ENCODE measurements at places on chromosomes 11 and 22.
A peak's percentile ranks its signal among the peaks of the same experiment; 100 is the strongest.

GRCh38 chr11:68966894-68967780 lies 13.6 kb downstream of the MRGPRD start:
- no peak for DNase-seq

- no peak for DNase-seq
Observed at GRCh38 chr11:61392981-61393595, 701 bp downstream of the TMEM216 start.

DNA sequence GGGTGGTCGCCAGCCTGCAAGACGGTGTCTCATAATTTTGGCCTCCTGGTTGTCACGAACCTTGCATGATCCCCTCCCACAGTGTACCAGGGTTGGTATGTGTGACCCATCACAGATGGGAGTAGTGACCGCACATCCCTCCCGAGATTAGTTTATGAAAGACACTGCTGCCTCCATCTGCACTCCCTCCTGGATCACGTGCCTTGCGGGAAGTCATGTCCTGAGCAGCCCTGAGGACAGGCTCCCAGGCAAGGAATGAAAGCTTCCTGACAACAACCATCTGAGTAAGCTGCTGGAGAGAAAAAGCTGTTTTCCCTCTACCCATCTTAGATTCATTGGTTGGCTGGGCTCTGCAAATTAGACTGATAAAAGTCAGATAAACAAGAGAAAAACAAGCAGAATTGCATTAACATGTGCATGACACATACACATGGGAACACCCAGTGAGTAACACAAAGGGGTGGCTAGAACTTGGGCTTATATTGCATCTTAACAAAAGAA lies 14.4 kb upstream of the PAMR1 start:
- no peak for DNase-seq

DNA sequence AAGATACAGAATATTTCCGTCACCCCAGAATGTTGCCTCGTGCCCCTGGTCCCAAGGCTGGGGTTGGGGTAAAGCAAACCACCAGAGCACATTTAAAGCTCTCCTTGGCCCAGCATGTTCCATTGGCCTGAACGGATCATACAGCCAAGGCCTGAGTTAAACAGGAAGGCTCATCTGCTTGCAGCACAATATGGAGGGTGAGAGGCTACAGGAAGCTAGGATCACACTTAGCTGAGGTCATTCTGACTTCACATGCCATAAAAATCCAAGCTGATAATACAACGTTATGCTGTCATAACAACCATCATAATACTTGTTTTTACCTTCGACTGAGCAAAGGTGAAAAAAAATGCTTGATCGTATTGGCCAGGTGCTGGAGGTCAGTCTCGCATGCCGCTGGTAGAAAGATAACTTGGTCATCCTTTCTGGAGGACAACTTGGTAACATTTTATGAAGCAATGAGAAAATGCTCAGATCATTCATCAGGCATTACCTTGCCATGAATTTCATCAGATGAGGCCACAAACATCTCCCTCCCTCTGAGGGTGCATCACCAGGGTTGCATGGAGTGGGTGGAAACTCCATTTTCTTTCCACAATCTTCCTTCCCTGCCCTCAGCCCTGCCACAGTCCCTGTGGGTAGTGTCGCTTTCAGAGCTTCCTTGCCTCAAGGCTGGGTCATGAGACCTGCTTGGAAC lies 31.9 kb upstream of the RTL6 start:
- no peak for DNase-seq

- no peak for DNase-seq
Observed at GRCh38 chr11:103898065-103898464, 138.4 kb upstream of the DDI1 start.

GRCh38 chr11:126840201-126840886 lies 160.2 kb downstream of the KIRREL3 start:
- DNase-seq, result no peak

GRCh38 chr22:38850941-38851849 lies 7.4 kb upstream of the NPTXR start:
- DNase-seq, result no peak

DNA sequence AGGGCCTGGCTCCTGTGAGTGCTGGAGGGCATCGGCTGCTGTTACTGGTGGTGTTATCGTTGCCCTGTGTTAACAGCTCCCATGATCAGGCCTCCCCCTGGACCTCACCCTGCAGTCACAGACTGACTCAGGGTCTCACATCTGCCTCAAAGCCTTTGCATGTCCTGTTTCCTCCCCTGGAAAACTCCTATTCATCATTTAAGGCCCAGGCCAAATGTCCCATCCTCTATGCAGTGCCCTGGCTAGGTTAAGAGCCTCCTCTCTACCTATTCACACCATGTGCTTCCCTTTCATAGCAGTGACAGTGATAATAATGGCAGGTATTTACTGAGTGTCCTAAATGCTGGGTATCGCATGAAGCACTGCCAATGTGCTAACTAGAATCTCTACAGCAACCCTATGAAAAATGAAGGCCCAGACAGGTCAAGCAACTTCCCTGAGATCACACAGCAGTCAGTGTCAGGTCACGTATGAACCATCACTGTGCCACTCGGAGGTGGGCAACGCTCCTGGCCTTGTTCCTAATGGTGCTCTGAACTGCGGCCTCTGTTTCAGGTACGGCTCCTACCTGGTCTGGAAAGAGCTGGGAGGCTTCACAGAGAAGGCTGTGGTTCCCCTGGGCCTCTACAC lies 9.3 kb downstream of the TSPO start:
- no peak for DNase-seq

DNA sequence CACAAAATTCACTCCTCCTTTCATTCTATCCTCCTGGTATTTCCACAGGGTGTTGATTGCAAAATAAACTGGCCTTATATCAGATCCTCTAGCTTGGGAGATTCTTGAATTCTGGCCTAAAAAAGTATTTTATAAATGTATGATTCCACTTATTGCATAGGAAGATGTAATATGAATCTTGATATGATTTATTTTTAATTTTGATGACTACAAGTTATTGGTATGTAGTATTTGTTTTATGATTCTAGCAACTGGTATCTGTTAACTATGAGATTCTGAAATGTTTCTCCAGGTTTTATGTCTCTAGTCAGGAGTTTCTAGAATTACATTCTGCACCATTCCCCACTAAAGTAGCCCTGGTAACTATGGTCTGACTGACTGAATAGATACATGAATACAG lies 373.9 kb upstream of the C11orf87 start:
- DNase-seq, result no peak

DNA sequence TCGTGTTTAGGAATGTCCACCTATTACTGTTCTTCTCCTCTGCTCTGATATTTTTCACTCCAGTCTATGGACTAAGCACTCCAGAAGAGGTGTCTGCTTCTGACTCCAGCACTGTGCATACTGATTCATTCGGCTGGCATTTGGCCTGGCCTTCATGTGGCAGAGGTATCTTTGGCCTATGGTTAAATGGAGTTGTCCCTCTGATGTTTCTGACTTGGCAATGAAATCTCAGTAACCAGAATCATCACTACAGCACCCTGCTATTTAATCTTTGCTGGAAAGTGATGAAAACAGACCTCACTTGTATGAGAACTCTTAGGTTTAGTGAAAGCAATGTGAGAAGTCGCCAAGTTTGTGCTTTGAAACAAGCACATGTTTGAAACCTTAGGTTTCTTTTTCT lies 155.2 kb downstream of the MAML2 start:
- no peak for DNase-seq

DNA sequence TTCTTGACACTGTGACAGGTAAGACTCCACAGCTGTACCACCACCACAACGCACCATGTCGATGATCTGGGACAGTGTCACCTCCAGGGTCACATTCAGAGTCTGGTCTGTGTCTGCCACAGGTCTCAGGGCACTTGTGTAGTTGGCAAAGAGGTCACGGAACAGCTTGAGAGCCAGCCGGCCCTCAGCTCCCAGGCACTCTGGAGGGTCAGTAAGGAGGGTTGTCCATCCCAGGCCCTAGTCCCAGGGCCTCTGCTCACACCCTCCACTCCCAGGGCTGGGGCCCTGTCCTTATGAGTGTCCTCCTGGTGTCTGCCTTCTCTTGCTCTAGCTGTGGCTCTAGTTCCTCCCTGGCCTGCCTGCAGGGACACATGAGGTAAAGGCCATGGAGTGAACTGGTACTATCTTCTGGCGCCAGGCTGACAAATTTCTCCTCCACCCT lies 1.4 kb downstream of the CHRNA10 start:
- DNase-seq, result no peak

GRCh38 chr22:48757985-48758561 lies 1069.6 kb downstream of the BRD1 start:
- DNase-seq, result no peak

DNA sequence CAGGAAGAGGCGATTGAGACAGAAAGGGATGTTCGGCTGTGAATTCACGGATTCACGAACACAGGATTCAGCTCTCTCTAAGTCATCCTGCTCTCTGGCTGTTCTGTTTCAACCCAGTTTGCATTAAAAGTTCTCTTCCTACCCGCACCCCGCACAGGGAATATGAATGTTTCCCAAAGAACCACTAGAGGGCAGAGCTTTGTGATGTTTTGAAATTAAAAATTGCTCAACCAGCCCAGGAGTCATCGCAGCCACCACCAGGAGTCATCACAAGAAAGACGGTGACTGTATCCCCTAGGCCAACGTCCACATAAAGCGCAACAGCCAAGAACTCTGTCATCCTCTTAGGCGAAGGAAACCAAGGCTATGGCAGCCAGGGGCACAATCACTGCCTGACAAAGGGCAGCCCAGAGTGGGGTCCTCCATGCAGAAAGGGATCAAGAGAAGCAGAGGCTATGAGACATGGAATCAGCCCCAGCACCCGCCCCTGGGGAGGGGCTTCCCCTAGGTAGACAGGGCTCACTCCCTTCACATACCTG lies 122.4 kb downstream of the WT1 start:
- no peak for DNase-seq

GRCh38 chr11:130118636-130119387 lies 40.8 kb upstream of the ST14 start:
- DNase-seq, result peak; percentile 1

DNA sequence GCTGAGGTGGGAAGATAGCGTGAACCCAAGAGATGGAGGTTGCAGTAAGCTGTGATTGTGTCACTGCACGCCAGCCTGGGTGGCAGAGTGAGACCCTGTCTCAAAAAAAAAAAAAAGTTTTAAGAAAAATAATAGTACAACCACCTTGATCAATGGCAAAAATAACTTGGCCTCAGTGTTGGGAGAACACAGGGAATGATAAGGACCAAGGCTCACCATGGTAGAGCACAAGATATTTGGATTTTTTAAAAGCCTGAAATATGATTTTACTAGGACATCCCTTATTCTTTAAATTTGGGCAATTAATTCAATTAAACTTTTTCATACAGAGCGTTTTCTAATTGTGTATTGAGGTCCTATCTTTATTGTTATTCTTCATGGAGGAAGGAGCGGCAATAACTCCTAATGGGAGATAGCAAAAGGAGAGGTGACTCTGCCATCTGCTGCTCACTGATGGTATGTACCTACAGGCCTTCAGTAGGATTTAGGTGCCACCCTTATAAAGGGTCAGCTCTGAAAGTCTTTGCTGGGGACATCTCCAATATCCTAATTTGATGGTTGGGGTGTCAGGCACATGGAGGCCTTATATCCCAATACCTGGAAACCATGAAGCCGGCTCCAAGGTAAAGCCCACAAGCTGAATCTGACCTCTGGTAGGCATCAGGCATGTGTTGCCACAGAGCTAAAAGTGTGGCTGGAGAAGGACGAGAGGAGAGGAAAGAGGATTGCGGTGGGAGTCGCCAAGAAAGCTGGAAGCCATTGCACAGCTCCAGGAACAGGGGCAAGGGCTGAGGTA lies 21.9 kb upstream of the POLD3 start:
- peak; percentile 27 for DNase-seq

DNA sequence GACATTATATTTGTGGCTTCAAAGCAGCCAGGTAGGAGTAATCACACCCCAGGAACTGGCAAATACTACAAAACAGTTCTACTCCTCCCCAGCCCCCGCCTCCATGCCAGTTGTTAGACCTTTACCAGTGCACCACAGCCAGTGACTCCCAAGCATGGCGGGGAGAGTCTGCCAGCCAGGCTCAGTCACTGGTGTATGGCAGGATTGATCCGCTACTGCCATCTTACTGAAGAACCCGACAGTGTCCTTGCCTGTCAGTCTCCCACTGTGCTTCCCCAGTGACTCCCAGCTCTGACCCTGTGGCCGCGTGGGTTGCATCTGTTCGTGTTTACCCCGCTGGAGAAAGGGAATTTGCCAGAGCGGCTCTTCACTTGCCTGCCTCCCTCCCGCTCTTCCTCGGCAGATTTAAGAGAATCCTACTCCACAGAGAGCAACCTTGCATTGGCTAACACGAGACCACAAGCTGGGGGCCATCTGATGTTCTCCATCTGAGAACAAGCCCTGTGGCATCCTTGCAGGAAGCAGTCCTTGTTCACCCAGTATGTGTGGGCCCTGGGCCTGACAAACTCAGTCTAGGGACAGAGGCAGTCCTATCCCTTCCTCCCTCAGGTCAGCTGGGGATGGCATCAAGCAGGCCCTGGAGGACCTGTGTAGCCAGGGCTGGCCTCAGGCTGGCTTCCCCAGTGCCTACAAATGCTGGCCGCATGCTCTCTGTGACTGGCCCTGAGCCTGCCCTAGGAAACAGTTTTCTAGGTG lies 33.1 kb downstream of the GNAZ start:
- DNase-seq, result no peak

DNA sequence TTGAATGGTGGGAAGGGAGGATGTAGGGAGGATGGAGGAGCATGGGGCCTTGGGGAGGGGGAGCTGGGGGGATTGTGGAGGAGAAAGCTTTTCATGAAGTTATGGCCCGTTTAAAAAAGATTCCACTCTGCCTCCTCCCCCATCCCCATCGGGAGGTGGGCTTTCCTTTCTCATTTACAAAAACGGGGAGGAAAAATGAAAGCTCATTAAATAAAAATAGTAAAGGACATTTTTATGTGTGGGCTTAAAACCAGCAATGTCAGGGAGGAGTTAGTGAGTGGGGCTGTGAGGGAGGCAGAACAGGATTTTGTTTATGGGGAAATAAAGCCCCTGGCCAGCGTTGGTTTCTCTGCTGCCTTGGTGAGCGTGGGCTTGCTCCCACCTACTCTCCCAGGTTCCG lies 83.2 kb downstream of the ZBTB16 start:
- DNase-seq, result no peak

DNA sequence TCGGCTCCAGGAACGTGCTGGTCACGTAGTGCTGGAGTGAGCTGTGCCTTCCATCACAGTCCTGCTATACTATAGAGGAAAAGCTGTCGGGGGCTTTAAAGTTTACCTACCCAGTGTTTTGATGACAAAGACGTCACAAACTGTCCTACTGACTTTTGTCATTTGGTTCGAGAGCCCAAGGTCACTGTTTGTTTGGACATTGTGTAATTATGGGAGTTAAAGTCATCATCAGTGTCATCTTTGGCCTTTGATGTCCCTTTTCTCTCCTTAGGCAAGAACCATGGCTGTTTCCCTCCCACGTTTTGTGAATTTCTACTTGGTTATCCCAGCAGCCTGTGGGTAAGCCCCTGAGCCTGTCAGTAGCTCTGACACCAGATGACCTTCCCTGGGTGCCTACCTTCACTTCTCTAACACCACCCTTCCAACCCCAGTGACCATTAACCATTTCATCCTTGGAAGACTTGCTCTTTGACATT lies 59.3 kb downstream of the SLC1A2 start:
- DNase-seq, result no peak
